ENCODE measurements at places on chromosomes 3 and 15.

DNA sequence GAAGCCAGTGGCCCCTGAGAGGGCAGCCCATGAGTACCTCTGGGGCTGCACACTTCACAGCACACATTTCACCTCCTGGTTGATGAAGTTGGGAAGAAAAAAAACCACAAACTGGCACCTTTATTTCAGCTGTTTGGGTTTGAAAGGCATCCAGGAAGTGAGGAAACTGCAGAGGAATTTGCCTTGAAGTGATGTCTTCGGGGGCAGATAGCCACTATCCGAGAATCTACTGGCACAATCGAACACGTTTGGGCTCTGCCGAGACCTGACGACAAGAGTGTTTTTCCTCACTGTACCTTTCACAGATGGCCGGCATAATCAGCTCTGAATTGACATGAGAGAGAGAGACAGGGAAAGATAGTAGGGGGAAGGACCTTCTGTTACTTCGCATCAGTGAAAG lies 59.7 kb downstream of the LRIG1 start:
- DNase-seq: no peak

DNA sequence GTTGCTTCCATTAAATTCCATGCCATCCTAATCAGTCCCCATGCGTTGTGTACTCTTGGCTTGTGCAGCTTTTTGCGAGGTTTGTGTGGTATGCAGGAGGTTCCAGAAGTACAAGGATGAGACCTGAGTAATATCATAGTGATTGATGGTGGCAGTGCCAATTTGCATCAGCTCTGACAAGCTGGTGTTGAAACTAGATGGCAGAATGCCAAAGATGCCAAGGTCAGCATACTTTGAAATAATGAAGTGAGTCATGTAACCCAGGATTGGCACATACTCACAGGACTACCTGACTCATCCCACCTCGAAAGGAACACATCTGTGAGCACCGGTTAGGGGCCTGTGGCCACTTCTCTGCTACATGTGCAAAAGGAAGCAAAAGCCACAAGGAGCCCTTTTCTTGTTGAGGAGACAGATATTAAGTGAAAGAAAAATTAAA lies 14.3 kb downstream of the KAT2B start:
- no peak for DNase-seq

GRCh38 chr3:119632829-119633228 lies 27.6 kb downstream of the POPDC2 start:
- DNase-seq: no peak

GRCh38 chr3:109887293-109887692 lies 549.9 kb upstream of the DPPA4 start:
- DNase-seq: no peak

- no peak for DNase-seq
Observed at GRCh38 chr3:143014921-143015320, 13.6 kb downstream of the U2SURP start.

- no peak for DNase-seq
Observed at GRCh38 chr15:25066708-25067107, 111.9 kb downstream of the SNRPN start.

- no peak for DNase-seq
Observed at GRCh38 chr3:31503456-31503855, 29.3 kb upstream of the STT3B start.

GRCh38 chr15:28084547-28084946 lies 14.6 kb downstream of the OCA2 start:
- no peak for DNase-seq

DNA sequence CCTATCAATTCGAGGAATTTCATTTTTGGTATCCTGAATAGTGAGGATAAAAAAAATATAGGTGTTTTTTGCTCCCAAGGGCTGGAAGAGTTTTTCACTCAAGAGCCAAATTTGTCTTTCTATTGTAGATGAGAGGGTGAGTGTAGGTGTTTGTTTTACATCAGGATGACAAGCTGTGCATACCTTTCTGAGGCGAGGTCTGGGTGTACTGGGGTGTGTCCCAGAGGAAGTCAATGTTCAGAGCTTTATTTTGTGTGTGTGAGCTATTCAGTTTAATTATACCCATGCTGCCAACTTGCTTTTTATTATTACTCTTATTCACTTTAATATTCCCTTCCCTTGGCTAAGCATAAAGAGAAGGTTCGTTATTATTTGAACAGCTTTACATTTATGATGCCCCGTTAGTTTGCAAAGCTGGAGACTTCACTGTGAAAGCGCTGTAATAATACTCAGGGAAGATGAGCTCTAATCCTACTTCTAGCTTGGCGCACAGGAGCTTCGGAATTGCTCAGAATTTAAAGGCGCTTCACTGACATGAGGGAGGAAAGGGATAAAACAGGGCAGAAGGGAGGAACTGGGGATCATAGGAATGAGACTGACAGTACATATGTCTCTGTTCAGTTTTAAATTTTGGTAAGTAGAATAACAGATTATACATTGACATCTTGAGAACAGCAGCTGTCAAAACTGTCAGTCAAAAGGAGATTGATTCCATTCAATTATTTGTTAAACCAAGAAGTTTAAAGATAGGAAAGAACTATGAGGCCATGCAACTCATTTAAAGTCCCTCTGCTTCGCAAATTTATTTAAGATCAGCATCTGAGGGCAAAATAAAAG lies 117.7 kb upstream of the TP63 start:
- DNase-seq: no peak

GRCh38 chr3:127525373-127525772 lies 65.2 kb downstream of the TPRA1 start:
- no peak for DNase-seq

All from OCI-M1 (cell line).